ENCODE measurements at places on chromosomes 6 and 20.

- no peak for DNase-seq
These were observed 5.1 kb downstream of the UBE2C start for GRCh38 chr20:45817376-45818194.

- DNase-seq = no peak
These were observed 154.6 kb upstream of the HDAC2 start for GRCh38 chr6:114125576-114125975.

DNA sequence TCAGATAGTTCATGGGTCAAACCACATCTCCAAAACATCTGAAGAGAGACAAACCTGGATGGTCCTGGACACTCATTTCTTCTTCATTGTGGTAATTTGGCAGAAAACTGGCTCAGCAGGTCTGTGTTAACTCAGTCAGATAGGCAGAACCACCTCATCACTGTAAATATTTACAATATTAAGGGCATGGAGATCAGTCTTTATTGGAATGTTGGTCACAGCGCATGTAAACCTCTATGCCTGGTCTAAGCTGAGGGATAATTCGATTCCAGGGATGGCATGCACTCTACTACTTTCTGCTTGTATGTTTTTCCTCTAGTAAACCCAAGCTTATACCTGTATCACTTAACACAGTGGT lies 4.0 kb upstream of the TBC1D7 start:
- no peak for DNase-seq

DNA sequence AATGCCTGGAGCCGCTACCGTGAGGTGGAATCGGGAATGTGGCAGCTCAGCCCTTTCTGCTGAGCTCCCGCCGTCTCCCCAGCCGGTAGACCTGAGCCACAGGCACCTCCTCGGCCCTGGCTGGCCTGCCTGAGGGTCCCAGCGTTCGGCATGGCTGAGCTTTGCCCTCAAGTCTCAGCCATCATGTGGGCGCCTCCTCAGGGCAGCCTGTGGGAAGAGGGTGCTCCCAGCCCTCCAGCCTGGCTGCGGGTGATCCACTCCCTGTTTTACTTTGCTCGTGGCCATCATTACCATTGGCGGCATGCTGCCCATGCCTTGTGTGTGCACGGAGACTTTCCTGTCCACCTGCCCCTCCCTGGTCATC lies 329.7 kb downstream of the CDH4 start:
- DNase-seq = no peak

DNA sequence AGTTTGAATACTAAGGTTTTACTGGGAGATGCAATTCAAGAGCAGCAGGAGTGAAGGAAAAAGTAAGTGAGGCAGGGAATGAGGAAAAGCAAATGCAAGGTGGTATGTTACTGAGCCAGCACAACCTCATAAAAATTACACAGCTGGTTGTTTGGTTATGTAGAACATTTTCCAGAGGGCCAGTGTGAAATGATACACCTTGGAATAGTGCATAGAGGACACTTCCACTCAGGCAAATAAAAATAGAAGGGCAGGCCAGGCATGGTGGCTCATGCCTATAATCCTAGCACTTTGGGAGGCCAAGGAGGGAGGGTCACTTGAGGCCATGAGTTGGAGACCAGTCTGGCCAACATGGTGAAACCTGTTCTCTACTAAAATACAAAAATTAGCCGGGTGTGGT lies 43.4 kb upstream of the POPDC3 start:
- DNase-seq = no peak

DNA sequence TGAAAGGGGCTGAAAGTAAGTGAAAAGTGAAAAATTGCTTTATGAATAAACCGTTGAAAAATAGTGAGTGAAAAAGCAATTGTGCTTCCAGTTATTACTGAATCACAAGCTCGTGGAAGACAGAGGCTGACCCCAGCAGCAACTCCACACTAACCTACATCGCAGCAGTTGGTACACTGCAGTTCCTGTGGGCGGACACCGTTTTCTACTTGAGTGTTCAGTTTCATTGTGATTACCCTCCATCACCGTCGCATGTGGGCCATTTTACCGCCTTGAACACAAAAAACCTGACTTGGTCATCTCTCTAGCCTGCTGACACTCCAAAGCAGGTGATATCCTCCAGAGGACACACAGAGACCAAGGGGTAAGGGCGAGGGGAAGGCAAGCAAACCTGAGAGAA lies 28.4 kb downstream of the PRDM1 start:
- DNase-seq = no peak

DNA sequence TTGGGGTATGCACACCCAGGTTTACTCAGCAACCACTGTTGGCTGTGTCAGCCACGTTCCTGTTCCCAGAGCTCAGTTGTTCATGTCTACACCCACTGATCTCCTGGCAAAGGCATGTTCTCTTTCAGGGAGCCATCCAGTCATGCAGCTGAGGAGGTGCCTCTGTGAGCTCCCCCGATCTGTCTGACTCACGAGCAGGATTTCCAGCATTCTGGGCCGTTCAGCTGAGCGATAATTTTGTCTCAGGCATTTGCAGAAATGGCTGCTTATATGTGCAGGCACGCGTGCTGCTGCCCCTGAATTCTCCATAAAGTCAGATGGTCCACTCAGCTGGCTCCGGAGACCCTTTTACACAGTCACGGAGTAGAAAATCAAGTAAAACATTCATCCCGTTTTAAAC lies 78.4 kb upstream of the IYD start:
- DNase-seq = no peak

DNA sequence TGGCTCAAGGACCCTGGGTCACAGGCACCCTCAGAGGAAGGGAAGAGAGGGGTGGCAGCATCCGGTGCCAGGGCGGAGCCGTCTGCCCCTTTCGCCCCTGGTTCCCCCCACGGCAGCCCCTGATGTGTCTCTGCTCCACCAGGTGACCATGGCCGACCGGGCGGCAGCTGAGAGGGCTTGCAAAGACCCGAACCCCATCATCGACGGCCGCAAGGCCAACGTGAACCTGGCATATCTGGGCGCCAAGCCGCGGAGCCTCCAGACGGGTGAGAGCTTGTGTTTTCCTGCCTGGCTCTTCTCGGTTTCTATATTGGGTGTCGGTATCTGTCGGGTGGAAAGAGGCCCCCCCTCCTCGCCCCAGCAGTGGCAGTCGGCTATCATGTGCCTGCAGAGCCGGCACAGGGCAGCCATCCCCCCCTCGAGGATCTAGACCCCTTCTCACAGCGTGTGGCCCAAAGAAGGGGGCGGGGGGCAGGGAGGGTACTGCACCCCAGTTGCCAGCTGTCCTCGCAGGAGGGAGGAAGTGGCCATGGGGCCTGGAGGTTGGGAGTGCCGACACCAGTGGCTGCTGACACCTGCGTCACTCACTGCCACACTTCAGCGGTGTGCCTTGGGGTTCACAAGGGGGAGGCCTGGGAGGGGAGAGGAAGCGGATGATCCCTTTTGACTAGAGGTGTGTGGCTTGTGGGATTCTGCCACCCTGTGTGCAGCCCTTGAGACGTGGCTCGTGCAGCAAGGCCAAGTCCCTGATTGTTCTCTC lies 1.5 kb downstream of the RBM38 start:
- DNase-seq = no peak

DNA sequence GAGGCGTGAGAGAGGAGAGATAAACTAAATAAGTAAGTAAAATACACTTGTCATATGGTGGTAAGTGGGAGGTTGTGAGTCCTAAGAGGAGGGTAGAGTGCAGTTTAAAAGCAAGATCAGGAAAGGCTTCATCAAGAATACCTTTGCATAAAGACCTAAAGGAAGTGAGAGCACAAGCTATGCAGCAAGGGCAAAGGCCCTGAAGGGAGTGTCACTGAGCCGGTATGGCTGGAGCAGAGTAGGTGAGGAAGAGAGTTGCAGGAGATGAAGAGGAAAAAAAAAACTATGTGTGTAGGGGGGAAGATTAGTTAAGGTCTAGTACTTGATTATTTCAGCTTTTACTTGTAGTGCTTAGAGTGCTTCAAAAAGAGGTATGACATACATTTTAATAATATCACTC lies 11.0 kb downstream of the DNAAF9 start:
- no peak for DNase-seq

DNA sequence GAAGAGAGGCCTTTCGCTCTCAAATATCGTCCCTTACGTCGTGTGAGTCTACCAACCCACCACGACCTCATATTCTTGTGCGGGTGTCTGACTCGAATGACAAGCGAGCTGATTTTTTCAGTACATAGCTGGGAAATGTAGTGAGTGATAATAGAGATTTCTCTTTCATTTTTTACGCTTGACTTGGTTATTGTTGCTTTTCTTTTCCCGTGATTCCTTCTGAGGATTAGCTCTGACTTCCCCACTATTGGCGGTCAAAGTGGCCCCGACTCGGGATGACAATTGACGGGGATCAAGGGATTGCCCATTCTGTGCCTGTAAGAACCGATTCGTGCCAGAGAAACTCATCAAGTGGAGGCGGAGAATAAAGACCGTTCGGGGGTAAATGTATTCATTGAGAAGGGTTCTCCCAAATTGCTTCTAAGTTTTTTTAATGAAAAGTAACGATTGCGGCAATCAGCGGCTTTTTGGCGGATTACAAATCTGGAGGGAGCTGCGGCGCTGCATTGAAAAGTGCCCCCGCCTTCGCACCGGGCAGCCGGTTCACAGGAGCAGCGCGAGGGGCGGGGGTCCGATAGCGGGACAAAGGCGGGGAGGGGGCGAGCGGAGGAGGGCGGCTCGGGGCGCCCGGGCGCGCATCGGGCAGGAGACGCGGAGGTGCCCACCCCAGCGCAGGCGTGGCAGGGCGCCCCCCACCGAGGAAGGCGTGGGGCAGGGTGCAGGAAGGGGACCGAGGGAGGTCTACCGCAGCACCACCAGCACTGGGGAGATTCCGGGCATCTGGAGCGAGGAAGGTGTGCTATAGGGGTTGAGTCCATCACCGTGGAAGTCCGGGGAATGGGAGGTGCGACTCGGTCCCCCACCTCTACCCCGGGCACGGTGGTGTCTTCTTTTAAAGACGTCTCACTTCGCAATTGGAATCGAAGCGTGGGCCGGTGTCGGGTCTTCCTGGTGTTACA lies 44.5 kb upstream of the OSTM1 start:
- no peak for DNase-seq

GRCh38 chr20:40197691-40198090 lies 491.3 kb downstream of the MAFB start:
- no peak for DNase-seq

- DNase-seq = no peak
These were observed 14.2 kb upstream of the FRK start for GRCh38 chr6:116074732-116075390.

DNA sequence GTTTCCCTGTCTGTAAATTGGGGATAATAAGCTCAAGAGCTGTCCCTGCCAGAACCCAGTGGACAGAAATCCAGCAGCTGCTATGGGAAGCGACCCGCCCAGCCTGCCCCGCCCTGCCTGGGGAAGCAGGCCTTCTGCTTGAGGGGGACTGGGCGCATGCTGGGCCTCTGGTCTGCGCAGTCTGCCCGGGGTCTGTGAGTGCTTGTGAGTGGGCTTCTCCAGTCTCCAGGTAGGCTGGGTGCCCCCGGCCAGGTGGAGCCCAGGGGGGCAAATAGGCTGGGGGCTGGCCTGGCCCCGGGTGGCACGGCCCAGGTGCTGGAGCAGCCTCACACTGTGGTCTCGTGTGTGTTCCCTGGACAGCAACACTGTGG lies 648 bp upstream of the RBBP8NL start:
- DNase-seq = no peak

GRCh38 chr20:45951925-45952834 lies 17.7 kb downstream of the PCIF1 start:
- no peak for DNase-seq

DNA sequence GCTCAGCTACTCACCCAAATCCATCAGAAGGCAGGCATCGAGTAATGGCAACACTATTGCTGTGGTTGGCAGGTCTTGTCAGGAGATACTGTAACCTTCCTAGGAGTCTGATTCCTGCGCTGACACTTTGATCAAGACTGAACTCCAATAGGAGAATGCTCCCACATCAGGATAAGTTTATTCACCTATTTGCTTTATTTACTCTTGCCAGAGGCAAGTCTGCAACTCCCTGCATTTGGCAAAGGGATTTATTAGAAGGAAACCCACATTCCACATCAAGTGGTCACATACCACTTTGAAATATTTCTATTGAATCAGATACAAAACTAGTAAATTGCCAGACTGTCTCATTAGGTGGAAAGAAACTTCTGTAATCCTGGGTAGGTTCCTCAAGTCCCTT lies 43.5 kb downstream of the ZFAND3 start:
- DNase-seq = no peak

DNA sequence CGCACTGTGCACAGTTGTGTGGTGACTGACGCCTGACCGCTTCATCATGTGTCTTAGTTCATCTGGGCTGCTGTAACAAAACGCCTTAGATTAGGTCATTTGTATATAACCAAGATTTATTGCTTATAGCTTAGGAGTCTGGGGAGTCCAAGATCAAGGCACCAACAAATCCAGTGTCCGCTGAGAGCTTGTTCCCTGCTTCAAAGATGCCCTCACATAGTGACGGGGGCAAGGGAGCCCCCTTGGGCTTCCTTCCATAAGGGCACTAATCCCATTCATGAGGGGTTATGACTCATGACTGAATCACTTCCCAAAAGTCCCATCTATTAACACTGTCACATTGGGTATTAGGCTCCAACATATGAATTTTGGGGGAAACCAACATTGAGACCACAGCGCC lies 34.6 kb downstream of the CYP24A1 start:
- DNase-seq = no peak

DNA sequence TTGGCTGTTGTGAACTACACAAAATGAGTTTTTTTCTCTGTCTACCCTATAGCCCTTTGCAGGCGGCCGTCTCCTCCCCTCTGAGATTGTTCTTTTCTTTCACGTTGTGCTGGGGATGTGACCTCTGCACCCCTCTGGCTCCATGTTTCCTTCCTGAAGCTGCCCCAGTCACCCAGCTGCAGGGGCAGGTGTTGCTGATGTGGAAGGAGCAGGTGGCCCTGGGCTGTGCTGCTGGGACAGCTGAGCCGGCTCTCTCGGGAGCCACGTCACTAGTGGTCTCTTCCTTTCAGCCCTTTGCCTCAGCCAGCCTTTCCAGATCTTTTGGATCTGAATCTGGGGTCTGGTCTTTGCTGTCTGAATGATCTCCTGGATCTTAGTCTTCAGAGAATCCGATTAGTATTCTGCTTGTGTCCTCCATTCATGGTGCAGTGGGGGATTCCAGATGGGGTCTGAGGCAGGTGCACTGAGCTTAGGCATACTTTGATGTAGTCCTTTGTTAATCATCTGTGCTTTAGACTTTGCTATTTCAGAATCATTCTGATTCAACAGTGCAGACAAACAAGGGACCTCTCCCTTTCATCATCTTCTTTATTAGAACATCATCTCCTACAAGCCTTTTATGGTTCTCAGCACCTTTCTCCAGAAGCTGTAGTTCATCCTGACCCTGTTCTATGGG lies 31.4 kb downstream of the TMEM181 start:
- DNase-seq = no peak
